Mammary epithelial cell (primary cell): ENCODE measurements at places on chromosomes 2 and 18. TPM values are rescaled to one million over a fixed set of nuclear protein-coding genes. Genes with fewer than 3 reads are reported as not detected.

DNA sequence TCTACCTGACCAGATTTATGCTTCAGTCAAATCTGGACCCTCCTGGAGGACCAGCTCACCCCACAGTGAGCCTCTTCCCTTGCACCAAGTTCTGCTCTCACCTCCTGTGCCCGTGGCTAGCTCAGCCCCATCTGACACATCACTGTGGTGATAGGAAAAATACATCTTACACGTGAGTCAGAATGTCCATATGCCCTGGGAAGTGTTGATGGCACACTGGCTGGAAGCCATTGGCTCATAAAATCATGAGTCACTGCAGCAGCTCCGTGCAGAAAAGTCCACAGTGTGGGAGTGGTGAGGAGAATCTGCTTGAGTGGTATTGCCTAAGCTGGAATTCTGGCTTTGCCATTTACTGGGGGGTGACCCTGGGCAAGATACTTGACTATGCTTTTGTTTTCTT, 42.6 kb upstream of the RAPGEF4 start:
- DNase-seq, result peak; percentile 97

DNA sequence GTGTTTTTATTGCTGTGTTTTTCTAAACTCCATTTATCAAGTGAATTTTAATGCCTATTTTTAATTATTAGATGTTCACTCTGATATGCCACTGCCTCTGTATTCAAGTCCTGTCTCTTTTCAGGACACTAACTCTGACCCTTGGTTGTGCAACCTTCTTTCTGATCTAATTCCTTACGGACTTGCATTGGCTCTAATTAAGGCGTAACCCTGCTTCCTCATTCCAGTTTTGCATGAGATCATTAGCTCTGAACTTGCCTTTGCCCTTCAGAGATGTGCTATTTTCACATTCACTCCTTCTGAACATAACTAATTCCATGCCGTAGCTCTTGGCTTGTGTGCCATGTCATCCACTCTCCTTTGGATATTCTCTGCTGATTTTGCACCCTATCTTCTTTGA, 162.5 kb upstream of the TMEFF2 start:
- DNase-seq, result no peak

DNA sequence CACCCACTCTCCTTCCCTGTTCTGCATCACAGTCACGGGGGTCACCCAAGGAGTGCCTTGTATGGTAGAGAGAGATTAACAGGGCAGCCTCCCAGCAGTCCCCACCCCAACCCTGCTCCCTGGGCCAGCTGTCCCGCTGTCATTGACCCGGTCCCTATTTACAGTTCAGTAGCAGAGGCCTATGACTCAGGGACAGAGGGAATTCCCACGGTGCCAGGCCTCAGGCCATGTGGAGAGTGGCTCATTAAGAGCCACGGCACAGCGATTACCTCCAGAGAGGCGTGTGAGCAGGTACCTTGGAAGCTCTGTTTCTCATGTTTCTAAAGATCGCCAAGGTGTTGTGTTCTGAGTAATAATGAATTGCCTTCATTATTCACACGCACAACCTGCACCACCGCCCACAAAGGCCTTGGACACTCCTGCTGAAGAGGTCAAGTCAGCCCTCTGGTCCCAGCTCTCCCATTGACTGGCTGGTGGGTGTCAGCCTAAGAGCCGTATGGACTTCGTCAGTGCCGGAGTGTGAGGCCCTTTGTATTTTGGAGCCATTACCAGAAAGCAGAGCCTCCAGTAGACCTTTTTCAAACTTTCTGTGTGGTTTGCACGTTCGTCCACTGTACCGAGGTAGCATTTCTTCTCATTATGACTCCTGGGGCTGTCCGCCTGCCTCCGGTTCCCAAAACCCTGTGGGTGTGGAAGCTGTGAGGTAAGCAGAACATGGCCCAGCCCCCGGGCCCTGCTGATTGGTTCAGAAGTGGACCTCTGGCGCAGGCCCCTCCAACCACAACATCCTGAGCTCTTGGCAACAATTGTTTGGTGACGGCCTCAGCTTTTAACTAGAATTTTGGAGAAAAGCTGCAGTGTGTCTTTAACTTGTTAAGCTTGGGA, 47.0 kb downstream of the SERTAD2 start:
- DNase-seq, result peak; percentile 57

GRCh38 chr2:112731479-112731878, 10.7 kb downstream of the NT5DC4 start:
- DNase-seq, result no peak

GRCh38 chr18:62846313-62846712, 131.0 kb downstream of the PHLPP1 start:
- DNase-seq, result no peak

DNA sequence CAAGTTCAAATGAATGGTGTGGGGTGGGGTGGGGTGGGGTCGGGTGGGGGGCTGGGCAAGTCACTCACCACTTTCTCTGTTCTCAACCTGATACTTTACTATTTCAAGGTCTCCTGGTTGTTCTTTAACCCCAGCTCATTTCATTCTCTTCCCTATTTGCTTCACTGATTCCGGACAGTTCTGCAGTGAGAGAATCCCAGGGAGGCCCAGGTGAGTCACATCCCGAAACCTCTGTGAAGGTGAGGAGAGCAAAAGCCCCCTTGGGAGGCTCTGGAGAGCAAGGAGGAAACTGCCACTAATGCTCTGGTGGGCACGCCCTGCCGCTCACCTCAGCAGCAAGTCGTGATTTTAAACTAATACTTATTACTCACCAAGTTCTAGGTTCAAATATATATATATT, 8.9 kb downstream of the EDAR start:
- DNase-seq, result no peak

Gene POMC
- 0.24 TPM in 1 of 2 replicates, not detected in the other for total RNA-seq

Gene CXCR1
- 0.43 and 1.1 TPM in 2 replicates for total RNA-seq

Gene STAT4
- 4.5 TPM for total RNA-seq

Gene GAL3ST2
- total RNA-seq, result not detected in 2 replicates
